Astrocyte of the hippocampus (primary cell): ENCODE measurements at places on chromosomes 4 and X.

DNA sequence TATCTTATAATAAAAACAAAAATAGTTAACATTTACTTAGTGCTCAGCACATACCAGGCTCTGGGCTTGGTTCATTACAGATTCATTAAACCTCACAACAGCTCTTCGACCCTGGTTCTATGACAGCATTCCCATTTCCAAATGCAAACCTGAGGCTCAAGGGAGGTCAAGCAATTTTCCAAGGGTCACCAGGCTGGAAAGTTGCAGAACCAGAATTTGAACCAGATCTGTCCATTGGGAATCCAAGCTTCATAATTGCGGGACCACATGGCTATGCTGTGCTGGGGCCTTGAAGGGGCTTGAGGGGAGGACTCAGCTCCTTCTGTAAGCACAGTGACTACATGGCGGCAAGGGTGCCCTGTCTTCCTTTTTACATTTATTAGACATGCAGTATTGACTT is 197.3 kb upstream of the LNX1 start:
- no peak for DNase-seq

GRCh38 chr4:80266902-80267380 is 477 bp downstream of the FGF5 start:
- peak; percentile 77 for DNase-seq

- DNase-seq, result no peak
These were observed 1409.9 kb upstream of the PCDH7 start for GRCh38 chr4:29310252-29310651.

- DNase-seq, result no peak
These were observed 101.7 kb upstream of the MBNL3 start for GRCh38 chrX:132590350-132591026.

- peak; percentile 83 for DNase-seq
These were observed 17.7 kb downstream of the ACSL1 start for GRCh38 chr4:184807797-184808712.

DNA sequence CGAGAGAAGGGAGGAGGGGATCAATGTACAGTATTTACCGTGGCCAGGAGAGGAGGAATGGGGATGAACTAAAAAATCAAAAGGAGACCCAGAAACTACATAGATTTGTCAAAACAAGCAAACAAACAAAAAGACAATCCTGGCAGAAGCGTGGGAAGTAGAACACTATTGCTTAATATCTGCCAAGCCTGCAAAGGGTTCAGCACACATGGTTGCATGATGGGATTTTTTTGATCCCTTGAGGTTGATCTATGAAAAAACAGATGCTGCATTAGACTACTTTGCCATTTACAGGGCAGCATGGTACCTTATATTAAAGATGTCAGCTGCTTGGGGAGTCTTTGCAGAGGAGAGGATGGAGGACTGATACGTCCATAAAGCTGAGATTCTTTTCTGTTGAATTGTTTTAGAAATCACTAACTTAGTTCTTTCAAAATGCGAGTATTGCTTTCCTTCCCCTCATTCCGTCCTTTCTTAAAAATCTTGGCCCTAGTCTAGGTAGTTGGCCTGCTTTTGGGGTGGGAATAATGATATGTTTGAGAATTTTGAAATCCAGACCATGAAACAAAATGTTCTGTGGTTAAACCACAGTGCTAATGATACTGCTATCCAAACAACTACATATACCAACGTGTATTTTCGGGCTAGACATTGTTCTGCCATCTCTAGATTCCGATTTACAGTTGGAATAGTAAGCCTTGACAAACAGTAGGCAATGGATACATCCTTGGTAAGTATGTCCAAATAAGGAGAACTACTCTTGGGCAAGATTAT is 39.6 kb upstream of the TMEM150C start:
- peak; percentile 9 for DNase-seq

DNA sequence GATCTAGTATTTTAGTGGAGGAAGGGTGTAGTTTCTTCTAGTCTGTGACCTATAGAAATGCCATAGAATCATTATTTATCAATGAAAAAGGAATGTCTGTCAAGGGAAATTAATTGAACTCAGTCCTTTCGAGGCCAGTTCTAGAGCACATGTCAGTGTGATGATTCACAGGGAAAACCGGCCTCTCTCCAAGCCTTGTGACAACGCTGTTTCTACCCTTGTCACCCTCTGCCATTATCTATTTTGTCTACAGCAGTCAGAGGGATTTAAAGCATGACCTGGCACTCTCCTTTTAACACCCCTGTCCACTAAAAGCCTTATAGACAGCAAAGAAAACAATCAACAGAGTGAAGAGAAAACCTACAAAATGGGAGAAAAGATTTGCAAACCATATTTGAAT is 119.8 kb downstream of the DRD5 start:
- DNase-seq, result no peak

GRCh38 chr4:113505044-113505443 is 256.5 kb downstream of the CAMK2D start:
- no peak for DNase-seq

DNA sequence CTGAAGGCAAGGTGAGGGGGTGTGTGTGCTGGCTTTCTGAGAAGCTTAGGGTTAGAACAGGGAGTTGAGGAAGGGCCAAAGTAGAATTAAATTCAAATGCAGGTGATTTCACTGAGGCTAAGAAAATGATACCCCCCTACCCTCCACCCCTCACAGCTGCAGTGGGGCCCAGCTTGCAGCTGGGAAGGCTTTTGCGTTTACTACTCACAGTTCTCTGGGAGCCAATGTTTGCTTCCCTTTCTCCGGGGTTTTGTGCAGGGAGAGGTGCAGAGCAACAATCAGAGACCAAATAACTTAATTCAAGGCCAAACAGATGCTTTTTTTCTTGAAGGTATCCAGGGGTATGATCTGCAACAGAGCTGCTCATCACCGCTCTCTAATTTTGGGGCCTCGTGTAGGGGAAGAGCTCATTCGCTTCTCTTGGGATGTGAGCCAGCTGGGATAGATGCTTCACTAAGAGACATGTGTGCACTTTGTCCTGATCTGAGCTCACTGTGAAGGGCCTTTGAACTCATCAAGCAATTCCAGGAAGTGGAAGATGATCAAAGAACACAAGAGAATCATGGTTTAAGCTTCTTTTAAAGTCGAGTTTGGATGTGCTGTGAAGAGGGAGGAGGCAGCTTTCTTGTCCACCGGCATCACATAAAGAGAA is 122.7 kb upstream of the C1GALT1C1 start:
- no peak for DNase-seq

DNA sequence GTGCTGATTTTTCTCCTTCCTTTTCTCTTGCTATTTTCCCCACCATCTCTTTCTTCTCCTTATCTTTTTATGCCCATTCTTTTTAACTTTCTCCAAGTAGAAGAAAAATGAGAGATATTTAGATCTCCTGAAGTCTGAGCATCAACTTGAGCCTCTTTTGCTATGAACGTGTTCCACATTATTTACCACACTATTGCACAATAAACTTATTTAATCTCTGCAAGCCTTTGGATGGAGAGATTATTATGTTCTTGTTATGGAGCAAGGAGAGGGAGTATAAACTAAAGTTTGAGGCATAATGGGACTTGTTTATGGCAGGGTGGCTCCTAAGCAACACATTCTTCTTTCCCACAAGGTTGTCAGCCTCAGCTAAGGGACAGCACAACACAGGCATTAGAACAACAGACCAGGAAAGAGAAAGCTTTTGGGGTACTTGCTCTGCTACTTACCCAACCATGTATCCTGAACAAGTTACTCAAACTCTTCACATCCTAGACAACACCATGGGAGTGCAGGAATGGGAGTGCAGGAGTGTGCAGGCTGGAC is 365.5 kb upstream of the BOD1L1 start:
- DNase-seq, result no peak

DNA sequence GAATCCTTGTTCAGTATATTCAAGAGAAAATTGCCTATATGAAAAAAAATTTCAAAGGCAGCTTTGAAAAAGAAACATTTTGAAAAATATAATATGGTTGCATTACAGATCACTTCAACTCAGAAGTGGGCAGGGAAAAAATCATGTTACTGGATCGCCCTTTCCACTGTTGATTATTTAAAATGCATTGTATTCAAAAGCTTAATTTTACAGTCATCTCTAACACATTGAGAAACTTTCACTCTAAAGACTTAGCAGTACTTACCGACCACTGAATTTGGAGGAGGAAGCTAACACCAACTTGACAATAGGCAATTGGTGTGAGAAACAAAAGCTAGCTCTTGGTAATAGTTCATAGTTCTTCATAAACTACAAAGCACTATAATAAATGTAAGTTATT is 101.9 kb downstream of the CEP135 start:
- no peak for DNase-seq

DNA sequence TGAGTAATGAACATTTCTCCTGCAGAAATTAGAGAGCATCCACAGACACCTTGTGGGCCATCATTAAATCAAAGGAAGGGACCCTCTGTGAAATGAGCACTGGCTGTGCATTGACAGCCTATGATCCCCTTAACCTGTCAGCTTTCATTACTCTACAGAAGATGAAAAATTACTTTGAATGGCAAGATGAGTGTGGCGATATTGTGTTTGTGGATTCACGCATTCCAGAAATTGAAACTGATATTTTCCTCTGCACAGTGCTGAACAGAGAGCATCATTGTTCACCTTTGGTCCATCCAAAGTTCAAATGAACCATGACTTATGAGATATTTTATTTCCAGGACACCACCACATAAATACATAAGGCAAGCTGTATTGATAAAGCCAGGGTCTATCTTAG is 374.8 kb upstream of the ANXA10 start:
- DNase-seq, result no peak

DNA sequence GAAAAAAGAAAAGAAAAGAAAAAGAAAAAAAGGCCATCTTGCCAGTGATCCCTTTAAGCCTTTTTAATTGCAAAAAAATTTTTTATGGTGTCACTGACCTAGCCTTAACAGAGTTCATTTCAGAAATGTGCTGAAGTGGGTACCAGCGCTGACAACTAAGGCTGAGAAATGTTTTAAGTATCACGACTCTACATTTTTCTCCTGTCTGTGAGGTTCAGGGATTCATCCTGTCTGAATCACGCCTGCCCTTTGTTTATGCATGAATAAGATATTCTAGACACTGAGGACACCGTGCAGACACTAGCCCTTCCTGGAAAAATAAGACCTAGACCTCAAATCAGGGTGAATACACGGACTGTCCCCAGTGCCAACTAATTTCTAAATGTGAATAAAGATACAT is 154.4 kb upstream of the NOCT start:
- DNase-seq, result peak; percentile 40

- no peak for DNase-seq
These were observed 27.8 kb downstream of the SLC25A5 start for GRCh38 chrX:119495734-119496726.

DNA sequence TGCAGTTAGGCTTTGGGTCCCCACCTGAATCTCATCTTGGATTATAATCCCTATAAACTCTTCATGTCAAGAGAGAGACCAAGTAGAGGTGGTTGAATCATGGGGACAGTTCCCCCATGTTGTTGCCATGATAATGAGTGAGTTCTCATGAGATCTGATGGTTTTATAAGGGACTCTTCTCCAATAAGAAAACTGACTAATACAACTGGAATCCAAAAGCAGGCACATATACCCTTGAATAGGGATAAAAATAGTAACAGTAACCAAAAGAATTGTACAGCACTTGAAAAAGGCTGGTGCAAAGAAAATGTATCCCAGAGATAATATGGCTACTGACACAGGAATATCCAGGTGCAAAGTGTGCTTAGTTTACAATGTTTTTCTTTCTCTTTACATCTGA is 351.5 kb upstream of the MAD2L1 start:
- no peak for DNase-seq
